ENCODE measurements at places on chromosomes 4 and X.

DNA sequence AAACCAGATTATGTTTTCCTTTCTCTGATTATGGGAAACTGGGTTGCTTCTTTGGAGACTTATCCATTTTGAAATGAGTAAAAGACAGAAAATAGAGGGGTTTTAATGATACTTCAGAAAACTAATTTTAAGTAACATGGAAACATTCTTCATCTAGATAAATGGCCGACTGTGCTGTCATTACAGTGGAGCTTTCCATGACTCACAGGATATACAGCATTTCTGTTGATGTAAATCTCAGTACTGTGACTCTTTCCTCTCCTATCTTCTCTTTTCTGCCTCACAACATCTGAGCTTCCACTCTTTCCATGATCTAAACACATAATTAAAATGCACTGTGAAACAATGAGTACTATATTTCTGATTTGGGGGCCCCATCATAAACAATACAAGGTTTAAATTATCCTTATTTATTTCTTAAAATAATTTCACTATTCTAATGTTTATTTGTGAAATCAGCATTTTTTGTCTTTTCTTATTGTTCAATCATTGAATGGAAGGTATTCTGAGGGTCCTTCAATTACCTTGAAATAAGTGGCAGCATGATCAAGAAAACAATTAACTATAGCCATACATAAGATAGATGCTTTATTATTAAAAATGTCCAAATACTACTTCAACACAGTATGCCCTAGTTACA lies 19.3 kb downstream of the SEC24D start:
- no peaks in the 10 kb centered on the region for H3K27me3 ChIP-seq
- ATAC-seq, result peak; percentile 59
- H3K36me3 ChIP-seq, result peaks cover 65% of the 10 kb centered on the region
- H3K4me3 ChIP-seq, result no peak overlapping the region
- no peaks in the 10 kb centered on the region for H3K4me1 ChIP-seq
- H3K27ac ChIP-seq, result no peak overlapping the region

DNA sequence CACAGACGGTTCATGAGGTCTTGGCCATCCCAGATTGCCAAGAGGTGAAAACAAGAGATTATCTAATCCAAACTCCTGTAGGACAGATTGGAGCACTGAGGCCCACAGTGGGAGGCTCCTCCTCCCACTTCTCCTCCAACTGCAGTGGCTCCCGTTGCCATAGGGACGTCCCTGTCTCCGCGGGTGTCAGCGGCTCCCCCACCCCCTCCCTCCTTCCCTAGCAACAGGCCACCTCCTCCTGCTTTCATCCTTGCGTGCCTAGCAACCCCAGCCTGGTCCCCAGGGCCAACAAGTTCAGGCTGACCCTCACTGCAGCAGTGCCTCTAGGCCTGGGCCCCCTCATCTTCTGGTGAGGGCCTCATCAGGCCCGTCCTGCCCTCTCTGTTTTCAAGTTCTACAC lies 6.8 kb upstream of the IQSEC2 start:
- H3K36me3 ChIP-seq, result no peaks in the 10 kb centered on the region
- no peaks in the 10 kb centered on the region for H3K27me3 ChIP-seq
- H3K4me3 ChIP-seq, result peak overlapping the region; percentile 73

GRCh38 chr4:138181287-138181686 lies 60.9 kb downstream of the SLC7A11 start:
- H3K4me3 ChIP-seq, result no peak overlapping the region
- H3K27me3 ChIP-seq, result no peaks in the 10 kb centered on the region
- H3K36me3 ChIP-seq, result no peaks in the 10 kb centered on the region
- H3K27ac ChIP-seq, result no peak overlapping the region
- H3K4me1 ChIP-seq, result no peaks in the 10 kb centered on the region

- ATAC-seq, result no peak
- H3K4me1 ChIP-seq, result peaks cover 10% of the 10 kb centered on the region
- no peaks in the 10 kb centered on the region for H3K36me3 ChIP-seq
- no peaks in the 10 kb centered on the region for H3K27me3 ChIP-seq
- peak overlapping the region; percentile 71 for H3K27ac ChIP-seq
- peak overlapping the region; percentile 75 for H3K4me3 ChIP-seq
Measured at GRCh38 chrX:64206556-64207162, 1.2 kb upstream of the AMER1 start.

- H3K27ac ChIP-seq, result no peak overlapping the region
- peaks cover 4% of the 10 kb centered on the region for H3K27me3 ChIP-seq
- no peaks in the 10 kb centered on the region for H3K4me1 ChIP-seq
- H3K36me3 ChIP-seq, result no peaks in the 10 kb centered on the region
- ATAC-seq, result no peak
Measured at GRCh38 chr4:42344309-42344708, 53.0 kb upstream of the SHISA3 start.

- no peak for ATAC-seq
- H3K27ac ChIP-seq, result no peak overlapping the region
- H3K36me3 ChIP-seq, result peaks cover 55% of the 10 kb centered on the region
- peaks cover 17% of the 10 kb centered on the region for H3K4me1 ChIP-seq
- H3K4me3 ChIP-seq, result no peak overlapping the region
- H3K27me3 ChIP-seq, result no peaks in the 10 kb centered on the region
Measured at GRCh38 chrX:19604375-19604774, 89.1 kb upstream of the MAP3K15 start.

GRCh38 chr4:88138561-88138960 lies 19.9 kb downstream of the ABCG2 start:
- no peak overlapping the region for H3K4me3 ChIP-seq
- H3K36me3 ChIP-seq, result no peaks in the 10 kb centered on the region
- no peak overlapping the region for H3K27ac ChIP-seq
- H3K4me1 ChIP-seq, result no peaks in the 10 kb centered on the region
- no peak for ATAC-seq

DNA sequence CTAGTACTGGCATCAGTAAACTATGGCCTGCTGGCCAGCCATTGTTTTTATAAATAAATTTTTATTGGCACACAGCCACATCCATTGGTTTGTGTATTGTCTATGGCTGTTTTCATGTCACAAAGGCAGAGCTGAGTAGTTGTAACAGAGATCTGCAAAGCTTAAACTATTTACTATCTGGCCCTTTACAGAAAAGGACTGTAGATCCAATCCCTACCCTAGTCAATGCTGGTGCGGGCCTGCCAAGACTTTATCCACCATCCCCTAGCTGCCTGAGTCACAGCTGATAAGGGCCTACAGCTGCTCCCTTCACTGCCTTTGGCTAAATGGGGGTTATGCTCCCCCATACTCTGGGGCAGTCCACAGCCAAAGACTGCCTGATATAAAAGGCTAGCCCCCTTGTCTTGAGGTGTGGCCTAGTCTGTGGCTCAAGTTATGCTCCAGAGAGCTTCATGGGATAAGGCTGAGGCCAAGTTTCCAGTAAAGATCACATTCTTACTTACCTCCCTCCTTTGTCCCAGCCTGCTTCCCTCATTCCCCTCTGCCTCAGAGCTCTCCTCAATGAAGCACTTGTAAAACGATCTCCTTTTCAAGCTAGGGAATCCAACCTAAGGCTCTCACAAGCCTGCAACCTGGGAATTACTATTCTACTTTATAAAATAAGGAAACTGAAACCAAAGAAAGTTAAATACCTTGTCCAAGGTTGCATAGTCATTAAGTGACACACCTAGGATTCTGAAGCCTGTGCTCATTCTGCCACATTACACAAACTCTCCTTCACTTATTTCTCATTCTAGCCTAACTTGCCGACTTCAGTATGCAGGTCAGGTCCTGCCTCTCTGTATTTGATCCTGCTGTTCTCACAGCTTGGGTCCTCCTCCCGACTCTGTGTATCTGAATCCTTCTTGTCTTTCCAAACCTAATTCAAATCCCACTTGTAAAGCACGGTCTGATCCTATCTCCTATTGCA lies 20.7 kb downstream of the ACE2 start:
- no peaks in the 10 kb centered on the region for H3K36me3 ChIP-seq
- peaks cover 8% of the 10 kb centered on the region for H3K27me3 ChIP-seq
- no peak overlapping the region for H3K4me3 ChIP-seq
- no peaks in the 10 kb centered on the region for H3K4me1 ChIP-seq
- no peak overlapping the region for H3K27ac ChIP-seq
- no peak for ATAC-seq
